ENCODE measurements at places on chromosomes 1 and 21.

DNA sequence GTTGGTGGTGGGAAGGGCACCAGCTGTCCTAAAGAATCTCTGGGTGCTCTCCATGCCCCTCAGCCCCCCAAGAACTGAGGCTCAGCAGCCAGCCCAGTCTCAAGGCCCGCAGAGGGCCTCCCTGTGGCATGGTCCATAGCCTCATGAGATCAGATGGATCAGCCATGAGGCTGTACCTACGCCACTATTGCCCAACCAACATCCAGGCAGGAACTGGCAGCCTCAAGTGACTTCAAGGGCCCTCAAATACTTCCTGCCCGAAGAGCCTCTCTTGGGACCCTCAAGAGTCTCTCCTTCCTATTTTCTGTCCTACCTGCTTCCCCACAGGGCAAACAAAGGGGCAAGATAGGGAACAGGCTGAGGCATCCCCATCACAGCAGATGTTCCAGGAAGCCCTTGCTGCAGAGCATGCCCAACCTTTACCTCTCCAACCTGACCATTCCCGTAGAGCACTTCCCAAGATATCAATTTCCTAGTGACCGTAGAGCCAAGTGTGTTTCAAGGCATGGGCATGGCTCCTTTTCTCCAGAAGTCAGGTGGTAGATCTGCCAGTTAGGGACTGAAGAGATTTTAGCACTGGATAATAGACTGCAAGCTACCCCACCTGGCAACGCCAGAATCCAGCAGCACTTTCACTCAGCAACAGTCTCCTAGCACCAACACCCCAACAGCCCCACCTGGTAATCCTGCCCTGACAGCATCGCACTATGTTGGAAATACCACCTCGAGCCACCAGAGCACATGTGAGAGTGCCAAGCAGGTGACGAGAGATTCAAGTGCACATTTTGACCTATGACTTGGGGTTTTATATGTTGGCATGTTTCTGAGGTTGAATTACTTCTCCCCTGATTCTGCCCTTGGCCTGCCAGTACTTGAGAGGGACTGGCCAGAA is 13.7 kb upstream of the MFSD2A start:
- DNase-seq, result no peak

GRCh38 chr1:241419986-241420385 is 63.0 kb upstream of the RGS7 start:
- no peak for DNase-seq

GRCh38 chr1:110234691-110235090 is 24.6 kb downstream of the KCNC4 start:
- no peak for DNase-seq

- DNase-seq, result no peak
Measured at GRCh38 chr1:11722538-11722937, 13.4 kb upstream of the AGTRAP start.

DNA sequence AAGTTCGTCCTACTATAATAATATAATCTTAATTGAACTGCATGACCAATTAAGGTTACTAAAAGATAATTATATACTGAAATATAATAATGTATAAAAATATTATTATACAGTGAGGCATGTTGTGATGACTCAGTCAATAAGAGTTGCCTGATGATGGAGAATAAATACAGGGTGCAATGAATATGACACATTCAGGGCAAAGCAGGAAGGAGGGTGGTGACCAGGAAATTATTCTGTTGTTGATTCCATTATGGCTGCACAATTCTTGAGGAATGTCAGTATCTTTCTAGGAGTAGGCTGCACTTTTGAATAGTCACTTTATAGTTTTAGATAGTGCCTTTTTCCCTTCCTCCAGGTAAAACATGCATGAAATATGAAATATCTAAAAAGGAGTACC is 46.4 kb upstream of the RGS21 start:
- DNase-seq, result no peak

GRCh38 chr1:89457046-89457445 is 67.6 kb upstream of the LRRC8B start:
- no peak for DNase-seq

GRCh38 chr1:17596651-17597509 is 57.4 kb downstream of the ARHGEF10L start:
- DNase-seq, result no peak

DNA sequence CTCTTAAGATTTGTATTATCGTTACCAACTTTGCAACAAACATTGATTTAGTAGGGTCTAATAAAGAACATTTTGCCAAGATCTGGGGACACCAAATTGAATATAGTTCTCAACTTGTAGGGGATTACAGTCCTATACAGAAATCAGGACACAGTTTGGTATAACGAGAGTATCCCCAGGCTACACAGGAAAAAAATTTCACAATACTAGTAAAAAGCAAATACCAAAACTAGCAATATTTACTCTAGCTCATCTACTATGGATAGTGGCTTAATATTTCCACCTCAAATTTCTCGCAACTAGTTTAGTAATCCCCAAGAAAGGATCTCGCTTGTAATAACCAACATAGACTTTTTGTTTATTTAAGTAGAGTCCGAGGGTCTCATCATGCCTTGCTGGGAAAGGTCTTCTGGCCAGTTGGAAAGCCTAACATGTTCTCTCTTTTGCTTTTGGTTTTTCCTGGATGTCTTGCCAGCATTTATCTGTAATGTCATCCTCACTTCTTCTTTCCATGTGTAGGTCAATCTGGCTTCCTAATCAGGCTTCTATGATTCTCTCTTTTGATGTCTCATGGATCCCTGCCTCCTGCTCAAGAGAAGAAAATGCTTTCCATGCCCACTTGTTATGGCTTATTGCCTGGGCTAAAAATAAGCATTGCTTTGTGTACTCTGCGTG is 104.7 kb upstream of the KCNK2 start:
- no peak for DNase-seq

DNA sequence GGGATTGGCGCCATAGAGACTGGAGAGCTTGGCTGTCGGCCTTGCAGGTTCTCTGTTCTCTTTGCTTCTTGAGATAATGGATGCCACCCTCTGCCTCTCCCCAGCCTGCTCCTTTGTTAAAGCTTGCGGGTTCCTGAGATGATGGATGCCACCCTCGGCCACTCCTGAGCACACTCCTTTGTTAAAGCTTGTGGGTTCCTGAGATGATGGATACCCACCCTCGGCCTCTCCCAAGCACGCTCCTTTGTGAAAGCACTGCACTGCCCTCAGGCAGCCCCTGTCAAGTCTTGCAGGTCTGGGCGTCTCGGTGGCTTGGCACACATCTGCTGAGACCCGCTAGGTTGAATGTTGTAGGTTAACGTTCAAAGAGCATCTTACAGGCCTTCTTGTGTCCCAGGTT is 76.5 kb downstream of the SCCPDH start:
- no peak for DNase-seq

DNA sequence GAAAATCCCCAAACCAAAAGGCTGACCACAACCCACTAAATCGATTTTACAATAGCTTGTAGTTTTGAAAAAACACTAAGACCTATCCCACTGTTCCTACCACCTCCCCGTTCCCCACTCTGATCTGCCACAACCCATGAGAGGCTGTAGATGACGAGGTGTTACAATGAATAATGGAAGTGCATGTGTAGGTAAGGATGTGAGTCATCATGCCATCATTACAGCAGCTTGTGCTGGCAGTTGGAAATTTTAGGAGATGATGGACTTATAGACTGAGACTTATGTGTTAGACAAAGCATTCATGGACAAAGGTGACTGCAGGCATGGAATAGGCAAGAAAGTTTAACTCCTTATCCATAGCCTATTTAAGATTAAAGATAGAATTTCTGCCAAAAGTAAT is 184.7 kb upstream of the CACYBP start:
- peak; percentile 10 for DNase-seq

- DNase-seq, result no peak
Measured at GRCh38 chr1:16405441-16405840, 31.8 kb downstream of the SPATA21 start.

DNA sequence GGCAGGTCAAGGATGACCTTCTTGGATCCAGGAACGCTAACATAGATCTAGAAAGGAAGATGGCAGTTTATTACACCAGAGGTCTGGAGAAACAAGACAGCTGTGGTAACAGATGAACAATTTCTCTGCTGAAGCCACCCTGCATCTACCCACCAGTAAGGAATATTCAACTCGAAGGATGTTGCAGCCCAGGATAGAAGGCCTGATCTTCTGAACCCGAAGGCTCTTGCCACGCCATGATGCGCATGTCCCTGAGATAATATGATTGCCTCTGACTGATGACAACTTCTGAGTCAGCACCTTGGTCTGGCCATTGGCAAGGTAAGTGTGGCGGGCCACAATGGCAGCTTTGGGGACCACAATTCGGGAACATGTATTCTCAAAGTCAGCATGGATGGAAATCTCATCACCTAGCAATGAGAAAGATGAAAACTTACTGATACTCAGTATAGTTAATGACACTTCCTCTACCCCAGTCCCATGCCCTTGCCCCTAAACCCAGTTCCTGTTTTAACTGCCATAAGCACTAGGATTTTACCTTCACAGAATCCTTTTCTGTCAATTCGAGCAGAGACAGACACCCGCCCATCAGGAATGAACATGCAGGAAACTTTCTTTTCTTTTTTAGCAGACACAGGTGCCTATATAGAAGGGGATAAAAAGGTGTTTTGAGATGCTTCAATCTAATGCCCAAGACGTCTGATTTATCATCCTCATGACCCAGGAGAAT is 1.8 kb downstream of the TXNIP start:
- DNase-seq, result no peak

DNA sequence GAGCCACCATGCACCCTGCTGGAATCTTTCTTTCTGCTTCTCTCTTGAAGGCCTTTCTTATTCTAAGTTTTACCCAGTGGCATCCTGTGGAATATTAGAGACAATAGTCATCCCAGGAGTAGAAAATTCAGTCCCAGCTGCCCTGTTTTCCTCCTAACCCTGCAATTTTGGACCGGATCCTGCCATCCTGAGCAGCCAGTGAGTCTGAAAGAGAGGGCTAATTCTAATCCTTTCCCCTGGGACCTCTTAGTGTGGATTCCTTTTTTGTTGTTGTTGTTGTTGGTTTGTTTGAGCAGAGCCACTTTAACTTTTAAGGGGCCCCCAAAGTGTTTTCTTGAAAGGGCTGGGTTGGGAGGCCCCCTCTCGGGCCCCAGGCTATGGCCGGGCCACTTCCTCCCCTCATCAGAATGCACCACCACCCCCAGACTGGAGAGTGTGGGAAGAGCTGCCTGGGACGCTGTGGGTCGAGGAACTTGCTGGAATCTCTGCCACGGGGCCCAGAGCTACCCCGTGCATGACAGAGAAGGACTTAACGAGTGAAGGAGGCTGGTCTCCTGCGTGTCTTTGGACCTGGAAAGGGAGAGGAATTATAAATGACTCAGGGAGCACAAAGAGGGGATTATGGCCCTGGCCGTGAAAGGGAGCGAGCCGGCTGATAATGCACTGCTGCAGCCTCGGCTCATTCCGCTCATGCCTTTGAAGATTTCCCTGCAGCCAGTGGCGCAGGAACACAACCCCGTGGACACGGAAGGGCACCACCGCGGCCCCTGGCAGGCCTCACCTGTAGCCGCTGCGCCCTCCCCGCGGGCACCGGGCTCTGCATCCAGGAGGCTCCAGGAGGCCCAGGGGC is 81.0 kb upstream of the AKT3 start:
- no peak for DNase-seq

GRCh38 chr1:86516335-86516734 is 30.5 kb upstream of the CLCA4 start:
- no peak for DNase-seq

- DNase-seq, result no peak
Measured at GRCh38 chr1:184792450-184792969, 37.9 kb upstream of the EDEM3 start.

- no peak for DNase-seq
Measured at GRCh38 chr1:5728663-5729355, 263.4 kb downstream of the NPHP4 start.

- DNase-seq, result no peak
Measured at GRCh38 chr1:173097001-173097400, 46.3 kb upstream of the TNFSF18 start.

DNA sequence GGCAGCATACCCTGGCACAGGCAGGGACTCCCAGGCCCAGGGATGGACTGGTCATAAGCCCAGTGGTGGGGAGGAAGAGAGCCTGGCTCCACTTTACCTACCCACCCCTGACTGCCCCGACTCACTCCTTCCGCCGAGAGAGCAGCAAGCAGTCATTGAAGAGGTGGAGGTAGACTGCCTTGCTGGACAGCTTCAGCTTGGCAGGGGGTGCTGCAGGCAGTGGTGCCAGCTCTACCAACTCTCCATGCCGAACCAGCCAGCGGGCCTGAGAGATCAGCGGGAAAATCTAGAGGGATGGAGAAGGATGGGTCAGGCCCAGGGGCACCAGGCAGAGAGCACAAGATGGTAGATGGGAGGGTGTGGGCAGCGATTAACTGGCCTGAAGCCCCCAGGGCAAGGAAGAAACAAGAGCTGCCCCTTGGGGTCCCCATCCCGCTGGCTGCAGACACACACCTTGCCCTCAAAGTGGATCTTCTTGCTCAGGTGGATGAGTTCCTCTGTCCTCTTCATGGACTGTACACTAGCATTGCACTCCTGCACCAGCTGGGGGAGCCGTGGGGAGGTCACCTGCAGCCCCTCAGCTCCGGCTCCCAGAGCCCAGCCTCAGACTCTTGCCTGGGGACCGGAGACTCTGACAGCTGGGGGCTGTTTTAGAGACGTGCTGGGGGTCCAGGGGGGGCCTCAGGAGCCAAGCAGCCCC is 7.7 kb downstream of the ARHGEF19 start:
- no peak for DNase-seq

DNA sequence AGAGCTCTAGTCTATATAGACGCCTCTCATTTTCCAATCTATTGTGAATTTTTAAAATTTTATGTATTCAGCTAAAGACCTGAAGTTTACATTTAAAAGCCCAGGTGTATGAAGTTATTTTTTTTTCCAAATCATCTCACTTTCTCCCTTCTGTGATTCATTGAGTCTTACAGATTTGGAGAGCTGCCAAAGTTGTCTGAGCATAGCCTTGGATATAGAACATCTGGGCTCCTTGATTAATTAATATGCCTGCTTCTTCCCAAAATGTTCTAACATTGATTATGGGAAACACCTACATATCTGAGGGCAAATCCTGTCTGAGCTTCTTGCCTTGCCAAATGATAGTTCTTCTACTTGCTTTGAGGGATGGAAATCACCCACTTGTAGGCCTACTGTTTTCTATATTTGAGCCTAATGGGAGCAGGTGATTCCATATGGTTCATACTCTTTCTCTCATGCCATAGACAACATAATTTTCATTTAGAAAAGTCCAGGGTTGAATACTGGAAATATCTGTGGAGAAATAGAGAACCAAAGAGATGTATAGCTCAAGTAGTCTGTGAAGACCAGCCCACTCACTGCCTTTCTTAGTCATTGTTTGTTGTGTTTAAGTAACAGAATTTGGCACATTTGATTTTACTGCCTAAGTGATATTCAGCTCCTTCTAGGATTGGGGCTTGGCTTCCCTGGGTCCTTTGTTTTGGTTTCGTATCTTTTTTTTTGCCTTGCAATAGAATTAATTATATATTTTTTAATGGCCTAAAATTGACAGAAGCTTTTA is 46.2 kb downstream of the MACF1 start:
- no peak for DNase-seq

DNA sequence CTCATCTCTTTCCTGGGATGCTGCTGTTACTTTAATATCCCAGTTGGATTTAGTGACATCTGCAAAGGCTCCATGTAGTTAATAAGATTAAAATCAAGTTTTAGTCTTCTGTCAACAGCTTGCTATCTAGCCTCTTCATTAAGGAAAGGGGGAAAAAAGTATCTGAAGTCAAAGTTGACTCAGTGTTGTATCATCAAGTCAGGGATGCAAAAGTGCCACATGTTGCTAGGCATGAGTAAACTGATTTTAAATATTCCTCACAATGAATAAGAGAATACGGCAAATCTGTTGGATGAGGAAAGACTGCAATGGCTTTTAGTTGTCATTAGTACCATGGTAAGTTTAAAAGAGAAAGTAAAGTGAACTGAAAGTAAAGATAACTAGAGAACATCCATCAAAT is 383.2 kb upstream of the ZRANB2 start:
- no peak for DNase-seq
